ENCODE measurements at places on chromosomes 7 and 10.

DNA sequence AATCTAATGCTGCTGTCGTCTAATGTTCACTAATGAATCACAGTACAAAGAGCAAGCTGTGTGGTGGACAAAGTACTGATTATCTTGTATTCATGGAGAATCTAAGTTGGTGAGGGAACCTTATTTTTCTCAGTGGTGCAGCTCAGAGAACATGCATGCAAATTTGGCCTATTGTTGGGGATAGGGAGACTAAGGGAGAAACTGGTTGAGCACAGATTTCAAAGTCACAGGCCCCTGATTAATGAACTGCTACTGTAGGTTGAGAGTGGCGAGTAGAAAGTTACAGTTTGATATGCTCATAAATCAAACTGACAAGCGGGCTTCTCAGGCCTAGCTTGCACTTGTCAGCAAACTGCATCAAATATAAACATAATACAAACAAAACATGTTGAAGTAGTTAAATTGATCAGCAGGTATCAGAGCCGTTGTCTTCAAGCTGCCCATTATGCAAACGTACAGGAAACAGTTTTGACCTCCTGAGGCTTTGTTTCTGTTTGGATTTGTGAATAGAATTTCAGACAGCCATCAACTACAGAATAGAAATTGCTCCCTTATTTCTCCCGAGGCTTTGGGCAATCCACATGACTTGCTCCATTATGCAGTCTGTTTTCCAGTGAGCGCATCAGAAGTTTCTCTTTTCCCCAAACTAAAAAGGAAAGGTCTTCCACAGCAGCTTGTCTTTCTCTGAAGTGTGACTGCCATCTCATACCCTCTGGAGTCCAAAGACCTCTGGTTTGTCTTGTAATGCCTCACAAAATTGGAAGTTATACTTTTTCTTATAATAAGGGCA, 215.8 kb downstream of the FOXP2 start:
- DNase-seq = no peak

- DNase-seq = no peak
Measured at GRCh38 chr10:49273626-49274025, 25.3 kb upstream of the C10orf71 start.

GRCh38 chr7:148255333-148255732, 335.2 kb upstream of the C7orf33 start:
- no peak for DNase-seq

DNA sequence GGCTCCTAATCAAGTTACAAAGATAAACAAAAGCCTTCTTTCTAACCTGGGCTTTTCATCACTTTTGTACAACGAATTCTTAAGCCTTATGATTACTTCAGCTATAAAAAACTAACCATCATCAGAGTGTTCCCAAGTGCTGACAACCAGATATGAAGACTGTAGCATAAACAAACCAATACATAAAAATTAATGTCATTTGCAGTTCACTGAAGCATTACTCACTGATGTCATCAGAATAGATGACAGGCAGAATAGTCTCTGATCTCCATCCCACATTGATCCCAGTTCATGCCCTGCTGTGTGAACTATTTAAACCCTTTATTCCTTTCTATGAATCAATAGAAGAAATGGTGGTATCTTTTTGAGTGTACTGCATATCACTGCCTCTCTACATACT, 84.4 kb downstream of the DNAJC1 start:
- DNase-seq = no peak

DNA sequence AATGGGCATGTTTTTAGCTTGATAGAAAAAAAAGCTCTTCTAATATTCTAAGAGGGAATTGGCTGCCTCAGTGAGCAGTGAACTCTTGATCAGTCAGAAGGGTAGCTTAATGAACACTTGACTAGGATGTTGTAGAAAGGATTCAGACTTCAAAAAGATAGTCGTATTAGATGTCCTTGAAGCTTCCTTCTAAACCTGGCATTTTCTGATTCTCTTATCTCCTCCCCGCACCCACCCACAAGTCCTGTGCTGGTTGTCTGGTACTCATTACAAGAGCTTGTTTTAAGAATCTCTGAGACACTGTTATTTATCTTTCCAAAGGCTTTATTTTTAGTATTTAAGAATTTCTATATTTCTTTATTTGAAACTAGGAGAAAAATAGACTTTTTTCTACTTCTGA, 7.4 kb upstream of the SMIM30 start:
- no peak for DNase-seq

DNA sequence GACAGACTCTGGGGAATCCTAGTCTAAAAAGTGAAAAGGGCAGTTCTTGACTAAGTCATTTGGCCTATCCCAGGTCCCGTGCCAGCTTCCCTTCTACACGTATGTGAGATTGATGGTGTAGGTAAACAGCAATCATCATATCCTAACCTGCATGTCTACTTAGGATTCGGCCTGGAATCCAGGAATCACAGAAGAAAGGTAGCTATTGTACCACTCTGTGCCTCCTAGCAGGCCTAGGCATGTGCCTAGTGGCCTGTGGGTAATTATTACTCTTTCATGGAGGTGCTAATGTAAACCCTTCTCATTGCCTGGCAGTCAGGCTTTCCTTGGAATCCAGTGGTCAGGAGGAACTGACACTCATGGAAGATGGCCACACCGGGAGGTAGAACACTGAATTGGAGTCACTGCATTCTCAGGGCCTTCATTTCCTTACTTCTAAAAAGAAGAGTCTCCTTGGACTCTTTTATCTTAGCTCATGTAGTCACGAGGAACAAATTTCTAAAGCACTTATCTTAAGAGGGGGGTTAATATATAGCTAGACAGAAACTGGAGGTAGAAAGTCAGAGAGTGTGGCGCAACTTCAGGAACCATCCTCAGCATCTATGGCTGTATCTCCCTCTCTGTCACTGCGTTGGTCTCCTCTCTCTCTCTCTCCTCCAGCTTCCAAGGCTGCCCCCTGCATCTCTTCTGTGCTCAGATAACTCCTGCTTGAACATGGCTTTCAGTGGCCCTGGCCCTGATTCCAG, 122.5 kb downstream of the C1GALT1 start:
- no peak for DNase-seq

DNA sequence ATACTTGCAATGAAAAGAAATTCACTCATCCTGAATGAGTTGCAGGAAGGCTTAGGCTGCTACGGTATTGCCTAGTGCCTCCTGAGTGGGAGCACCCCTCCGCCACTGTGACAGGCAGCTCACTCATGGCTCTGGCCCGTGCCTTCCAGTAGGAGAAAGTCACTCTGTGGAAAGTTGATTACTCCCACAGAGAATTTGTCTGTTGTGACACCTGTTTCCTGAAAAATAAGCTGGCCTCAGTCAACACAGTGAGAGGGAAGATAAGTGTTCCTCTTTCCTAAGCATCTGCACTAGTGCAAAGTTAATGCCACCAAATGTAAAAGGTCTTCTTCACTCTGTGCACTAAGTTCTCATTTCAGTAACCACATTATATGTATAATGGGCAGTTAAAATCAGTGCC, 158.8 kb upstream of the INHBA start:
- no peak for DNase-seq

- DNase-seq = no peak
Measured at GRCh38 chr7:1666823-1667565, 3.1 kb upstream of the ELFN1 start.

DNA sequence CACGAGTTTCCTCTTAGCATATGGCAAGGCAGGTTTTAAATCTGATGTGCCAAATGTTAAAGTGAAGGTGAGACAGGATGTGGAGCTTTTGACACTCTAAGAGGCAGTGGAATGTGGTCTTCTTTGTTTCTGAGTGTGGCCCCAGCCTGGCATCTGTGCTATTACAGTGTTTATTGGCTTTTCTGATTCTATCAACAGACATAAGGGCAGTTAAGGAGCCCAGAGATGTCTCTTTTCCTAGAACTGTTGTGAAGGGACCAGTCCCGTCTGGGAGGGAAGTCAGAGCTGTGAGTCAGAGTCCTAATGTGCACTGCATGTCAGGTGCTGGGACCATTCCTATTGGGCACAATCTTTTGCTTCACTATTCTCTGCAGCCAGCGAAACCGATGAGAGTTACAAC, 32.5 kb downstream of the TRUB1 start:
- DNase-seq = no peak

DNA sequence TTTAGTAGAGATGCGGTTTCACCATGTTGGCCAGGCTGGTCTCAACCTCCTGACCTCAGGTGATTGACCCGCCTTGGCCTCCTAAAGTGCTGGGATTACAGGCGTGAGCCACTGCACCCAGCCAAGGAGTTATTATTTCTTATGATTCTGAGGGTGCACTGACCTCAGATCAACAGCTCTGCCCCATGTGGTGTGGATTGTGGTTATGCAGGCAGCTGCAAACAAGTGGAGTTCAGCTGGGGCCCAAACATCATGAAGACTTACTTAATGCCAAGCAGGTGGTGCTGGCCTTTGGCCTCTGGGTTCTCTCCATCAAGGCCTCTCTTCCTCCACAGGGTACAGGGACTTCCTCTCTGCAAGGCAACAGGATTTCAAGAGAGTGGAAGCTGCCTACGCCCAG, 45.1 kb upstream of the OPTN start:
- no peak for DNase-seq

GRCh38 chr10:22913474-22914092, 14.3 kb upstream of the ARMC3 start:
- no peak for DNase-seq

DNA sequence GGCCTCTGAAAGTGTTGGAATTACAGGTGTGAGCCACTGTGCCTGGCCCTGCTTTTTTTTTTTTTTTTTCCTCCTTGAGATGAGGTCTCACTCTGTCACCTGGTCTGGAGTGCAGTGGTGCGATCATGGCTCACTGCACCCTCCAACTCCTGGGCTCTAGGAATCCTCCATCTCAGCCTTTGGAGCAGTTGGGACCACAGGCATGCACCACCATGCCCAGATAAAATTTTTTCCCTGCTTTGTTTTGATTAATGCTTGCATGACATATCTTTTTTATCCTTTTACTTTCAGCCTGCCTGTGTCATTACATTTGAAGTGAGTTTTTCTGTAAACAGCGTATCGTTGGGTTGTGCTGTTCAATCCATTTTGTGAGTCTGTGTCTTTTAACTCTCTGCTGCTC, 97.0 kb downstream of the ANKRD61 start:
- no peak for DNase-seq

DNA sequence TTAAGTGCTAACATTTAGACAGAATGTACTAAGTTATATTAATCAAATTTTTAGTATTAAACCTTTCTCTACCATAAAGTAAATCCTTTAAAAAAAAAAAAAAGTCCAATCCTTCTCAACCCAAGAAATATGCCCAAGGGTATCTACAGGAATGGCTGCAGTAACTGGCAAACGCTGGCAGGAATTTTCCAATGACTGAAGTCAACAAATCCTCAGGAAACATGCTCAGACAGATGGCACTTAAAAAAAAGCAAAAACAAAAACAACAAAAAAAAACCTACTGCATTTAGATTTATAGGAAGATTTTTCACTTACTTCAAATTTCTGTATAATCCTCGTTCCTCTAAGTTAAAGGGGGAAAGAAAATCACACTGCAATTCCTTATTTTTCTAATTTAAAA, 666 bp downstream of the SVIL start:
- DNase-seq = no peak

GRCh38 chr10:119969609-119970008, 77.1 kb downstream of the SEC23IP start:
- no peak for DNase-seq

DNA sequence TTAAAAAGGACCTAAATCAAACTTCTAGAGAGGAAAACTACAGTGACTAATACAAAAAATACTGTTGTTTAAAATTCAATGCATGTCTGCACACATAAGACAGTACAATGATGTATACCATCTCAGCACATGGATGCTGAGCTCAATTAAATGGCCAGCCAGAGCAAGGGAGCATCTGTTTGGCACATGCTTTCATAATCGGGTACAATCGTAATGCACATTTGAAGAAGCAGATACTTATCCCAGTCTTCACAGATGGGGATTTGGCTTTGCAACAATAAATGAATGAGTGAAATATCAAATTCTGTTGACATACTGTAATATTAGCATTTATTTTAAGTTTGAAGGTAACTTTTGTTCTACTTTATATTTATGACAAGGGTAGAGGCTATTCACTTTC, 187.8 kb downstream of the CRPPA start:
- no peak for DNase-seq

- no peak for DNase-seq
Measured at GRCh38 chr10:19654576-19654975, 161.7 kb upstream of the PLXDC2 start.

DNA sequence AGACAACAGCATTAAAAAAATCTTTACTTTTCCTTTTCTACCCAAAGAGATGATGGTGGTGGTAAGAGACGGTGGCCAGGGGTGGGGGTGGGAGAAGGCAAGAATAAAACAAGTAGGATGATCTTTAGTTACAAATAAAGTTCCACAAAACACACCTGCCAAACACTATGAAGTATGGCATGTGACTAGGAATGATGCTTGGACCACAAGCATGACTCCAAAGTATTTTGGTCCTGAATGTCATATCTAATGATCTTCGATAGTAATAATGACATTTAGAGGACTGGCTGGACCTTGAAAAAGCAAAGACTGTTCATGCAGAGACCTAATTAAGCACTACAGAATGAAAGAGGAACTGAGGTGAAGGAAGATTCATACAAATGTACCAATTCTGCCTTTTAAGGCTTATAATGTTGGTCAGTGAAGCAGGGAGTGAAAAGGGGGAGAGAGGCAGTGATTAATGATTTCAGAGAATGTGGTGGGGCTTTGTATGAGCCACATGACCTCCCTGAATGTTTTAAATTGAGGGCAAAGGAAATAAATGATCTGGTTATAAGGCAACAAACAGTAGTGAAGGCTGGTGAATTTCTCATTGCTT, 29.6 kb upstream of the DKK1 start:
- DNase-seq = no peak

DNA sequence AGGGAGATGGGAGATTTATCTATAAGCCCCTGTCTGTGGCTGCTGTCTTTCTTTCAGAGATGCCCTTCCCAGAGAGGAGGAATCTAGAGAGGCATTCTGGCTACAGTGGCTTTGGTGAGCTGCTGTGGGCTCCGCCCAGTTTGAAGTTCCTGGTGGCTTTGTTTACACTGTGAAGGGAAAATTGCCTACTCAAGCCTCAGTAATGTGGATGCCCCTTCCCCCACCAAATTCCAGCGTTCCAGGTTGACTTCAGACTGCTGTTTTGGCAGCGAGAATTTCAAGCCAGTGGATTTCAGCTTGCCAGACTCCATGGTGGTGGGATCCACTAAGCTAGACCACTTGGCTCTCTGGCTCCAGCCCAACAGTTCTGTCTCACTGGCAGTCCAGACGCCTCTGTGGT, 951.6 kb downstream of the CCSER2 start:
- DNase-seq = no peak

- no peak for DNase-seq
Measured at GRCh38 chr7:21429786-21430574, 2.1 kb downstream of the SP4 start.
